ENCODE measurements at places on chromosomes 13 and 19.
A peak's percentile ranks its signal among the peaks of the same experiment; 100 is the strongest.

DNA sequence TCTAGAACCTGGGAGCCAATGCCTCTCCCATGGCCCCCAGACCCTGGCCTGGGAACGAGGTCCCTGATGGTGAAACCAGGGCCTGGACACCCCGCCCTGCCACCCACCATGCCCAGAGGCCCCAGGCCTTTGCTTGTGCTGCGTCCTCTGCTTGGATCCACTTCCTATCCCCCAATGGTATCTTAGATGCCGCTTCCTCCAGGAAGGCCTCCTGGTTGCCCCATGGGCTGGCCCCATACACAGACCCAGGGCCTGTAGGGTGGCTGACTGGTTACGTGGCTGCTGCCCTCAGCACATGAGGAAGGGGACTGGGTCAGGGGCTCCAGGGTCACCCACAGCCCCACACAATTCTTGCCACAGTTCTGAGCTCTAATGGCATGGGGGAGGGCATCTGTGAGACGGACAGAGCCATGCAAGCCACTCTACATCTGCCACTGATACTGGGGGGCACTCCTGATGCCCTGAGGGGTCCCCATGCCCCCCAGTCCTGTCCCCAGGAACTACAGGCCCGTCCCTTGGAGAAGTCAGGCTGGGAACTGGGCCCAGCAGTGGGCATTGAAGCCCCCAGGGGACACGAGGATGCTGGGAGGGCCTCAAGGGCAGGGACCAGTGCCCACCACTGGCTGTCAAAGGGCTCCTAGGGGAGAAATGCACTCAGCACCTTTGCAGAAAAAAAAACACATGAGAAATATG is 5.0 kb downstream of the RPL36 start:
- DNase-seq: no peak

GRCh38 chr13:72004246-72004645 is 137.2 kb upstream of the DACH1 start:
- DNase-seq: peak; percentile 4

DNA sequence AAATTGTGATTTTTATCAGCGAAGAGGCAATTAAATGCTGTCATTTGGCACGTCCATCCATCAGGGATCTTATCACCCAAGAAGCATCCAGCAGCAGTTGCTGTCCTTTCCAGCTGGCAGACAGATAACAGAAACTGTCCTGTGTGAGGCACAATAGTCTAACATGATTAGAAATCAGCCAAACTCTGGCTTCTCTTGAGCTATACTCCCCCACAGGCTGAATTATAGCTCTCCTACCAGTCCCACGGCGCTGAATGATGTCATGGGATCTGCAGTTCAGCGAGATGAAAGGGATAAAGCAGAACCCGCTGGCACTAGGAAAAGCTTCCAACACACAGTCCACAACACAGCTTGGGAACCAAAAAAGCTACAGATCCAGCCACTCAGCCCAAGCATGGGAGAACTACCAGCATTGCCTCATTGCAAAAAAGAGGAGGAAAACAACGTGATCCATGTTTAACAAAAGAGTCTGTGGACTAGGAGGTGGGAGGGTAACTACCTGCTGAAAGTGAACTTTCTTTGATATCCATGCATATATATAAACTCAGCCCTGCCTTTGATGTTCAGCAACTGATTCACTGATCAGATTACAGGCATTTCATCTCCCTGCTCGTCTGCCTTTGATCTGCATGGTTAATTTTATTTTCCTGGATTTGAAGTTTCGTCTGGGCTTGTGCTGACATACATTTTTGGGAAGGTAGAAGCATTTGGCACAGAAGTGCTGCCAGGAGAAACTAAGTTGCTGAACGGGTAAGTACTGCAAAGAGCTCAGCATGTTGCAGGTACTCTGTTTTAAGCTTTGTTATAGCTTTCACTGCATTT is at the start of gene TNFRSF19:
TNFRSF19 (plus strand) TSS at position 314 of the 822 bp plus-strand sequence. CDS start 19,772 bp downstream, outside the sequence.
- peak; percentile 92 for DNase-seq

GRCh38 chr19:31534786-31535657 is 185.8 kb upstream of the TSHZ3 start:
- no peak for DNase-seq

GRCh38 chr13:43666403-43666802 is 120.4 kb downstream of the ENOX1 start:
- no peak for DNase-seq

DNA sequence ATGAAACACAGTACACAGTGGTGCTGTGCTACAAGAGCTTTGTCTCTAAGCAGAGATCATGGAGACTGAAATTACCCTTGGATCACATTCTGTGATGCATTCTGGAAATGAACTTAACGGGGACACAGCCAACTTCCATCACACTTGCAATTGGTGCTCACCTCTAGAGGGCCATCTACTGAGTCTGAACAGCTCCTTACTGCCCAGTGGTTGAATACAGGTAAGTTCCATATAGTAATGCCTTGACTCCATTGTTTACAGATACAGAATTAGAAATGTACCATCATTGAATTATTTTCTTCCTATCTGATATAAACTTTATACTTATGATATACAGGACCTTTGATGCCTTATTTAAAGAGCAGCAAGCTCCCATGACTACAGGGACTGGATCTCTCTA is 686.4 kb downstream of the PCDH9 start:
- DNase-seq: no peak

- DNase-seq: peak; percentile 84
Observed at GRCh38 chr19:11496391-11497163, 9.1 kb downstream of the ZNF653 start.

DNA sequence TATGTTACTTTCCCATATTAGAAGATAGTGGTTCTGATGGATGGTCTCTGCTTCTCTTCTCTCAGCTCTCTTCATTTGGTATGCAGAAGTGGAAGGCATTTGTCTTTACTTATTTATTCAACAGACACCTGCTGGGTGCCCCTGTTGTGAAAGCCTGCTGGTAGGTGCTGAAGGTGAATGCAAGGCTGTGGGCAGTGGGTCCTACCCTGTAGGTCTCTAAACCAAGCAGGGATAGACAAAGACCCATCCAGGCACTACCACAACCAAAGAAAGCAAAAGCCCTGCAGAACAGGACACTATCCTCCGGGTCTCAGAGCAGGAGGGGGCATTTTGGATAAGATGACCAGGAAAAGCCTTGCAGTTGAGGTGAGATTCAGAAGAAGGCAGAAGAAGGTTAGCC is 106.1 kb downstream of the STARD13 start:
- DNase-seq: no peak

DNA sequence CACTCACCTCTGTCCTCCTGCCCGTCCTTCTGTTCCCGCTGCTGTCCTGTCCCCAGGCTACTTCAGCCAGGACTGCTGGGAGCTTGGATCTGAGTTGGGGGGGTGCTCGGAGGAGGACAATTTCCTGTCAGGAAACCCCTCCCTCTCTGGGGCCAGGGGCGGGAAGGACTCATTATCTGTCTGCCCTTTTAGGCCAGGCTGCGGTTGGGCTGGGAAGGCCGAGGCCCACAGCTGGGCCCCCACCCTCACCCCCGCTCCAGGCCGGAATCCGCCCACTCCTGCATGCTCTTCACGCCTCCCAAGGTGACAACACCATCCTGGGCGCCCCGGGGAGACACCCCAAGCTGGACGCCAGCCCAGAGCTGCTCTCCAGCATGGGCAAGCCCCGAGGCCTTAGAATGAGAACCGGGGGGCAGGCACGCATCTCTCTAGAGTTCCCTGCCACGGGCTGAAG is at the start of gene EXOC3L2:
EXOC3L2 (minus strand) TSS at position 74 of the 454 bp plus-strand sequence. CDS start 6,362 bp downstream, outside the sequence.
- DNase-seq: no peak

GRCh38 chr13:26899202-26899601 is 138.6 kb upstream of the GPR12 start:
- no peak for DNase-seq

DNA sequence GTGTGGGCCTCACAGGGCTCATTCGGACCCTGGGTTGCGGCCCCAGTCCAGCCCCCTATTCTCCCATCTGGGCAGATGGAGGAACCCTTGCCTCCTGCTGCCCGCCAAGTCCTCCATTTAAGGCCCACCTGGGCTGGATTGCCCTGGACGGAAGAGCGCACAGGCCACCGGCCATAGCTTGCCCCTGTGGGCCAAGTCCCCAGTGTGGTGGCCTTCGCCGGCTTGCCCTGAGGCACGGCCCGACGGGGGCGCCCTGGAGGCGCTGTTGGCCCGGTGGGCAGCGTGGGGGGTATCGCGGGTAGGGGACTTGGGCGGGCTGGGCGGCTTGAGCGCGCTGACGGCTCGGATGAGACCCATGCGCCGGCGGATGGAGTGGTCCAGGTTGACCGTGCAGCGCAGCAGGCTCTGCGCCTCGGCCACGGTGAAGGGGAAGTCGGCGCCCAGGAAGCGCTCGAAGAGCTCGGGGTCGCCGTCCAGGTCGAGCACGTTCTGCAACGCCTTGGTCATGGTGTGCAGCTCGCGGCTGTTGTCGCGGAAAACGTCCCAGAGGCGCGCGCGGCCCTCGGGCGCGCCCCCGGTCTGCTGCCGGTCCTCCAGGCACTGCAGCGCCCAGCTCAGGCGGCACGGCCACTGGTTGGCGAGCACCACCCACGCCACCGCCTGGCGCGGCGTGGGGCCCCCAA is 8.8 kb downstream of the NKPD1 start:
- no peak for DNase-seq

DNA sequence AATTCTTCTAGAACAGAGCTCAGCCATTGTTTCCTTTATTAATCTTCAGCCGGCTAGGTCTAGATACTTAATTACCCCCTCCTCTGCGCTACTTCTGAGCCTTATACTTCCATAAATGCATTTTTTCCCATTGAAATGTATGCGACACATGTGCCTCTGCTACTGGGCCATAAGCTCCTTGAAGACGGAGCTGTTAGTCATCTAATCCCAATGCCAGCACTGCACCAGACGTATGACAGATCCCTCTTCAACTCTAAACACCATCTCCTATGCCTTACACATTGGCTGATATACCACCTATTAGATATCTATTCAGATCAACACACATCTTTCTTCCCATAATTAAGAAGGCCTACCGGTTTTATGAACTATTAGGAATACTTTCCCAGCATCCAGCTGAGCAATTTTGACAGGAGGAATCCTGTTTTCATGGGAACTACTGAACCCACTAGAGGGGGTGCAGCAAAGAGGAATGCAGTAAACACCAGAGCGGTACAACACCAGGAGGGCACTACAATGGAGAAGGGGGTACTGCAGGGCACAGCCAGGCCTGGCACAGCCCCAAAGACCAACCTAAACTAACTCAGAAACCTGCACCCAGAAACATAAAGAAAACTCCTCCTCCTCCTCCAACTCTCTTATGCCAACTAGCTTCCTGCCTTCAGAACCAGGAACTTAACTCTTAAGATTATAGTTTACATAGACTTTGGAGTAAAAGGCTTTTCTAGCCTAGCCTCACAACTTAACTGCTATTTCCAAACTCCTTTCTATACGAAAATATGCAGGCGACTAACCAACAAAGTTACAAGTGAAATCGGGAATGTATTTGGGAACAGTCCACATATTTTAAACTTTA is 18.7 kb downstream of the STK24 start:
- peak; percentile 53 for DNase-seq

- no peak for DNase-seq
Observed at GRCh38 chr13:111508902-111509509, 188.6 kb downstream of the TEX29 start.

- DNase-seq: peak; percentile 90
Observed at GRCh38 chr19:48970923-48971395, 5.8 kb downstream of the FTL start.

DNA sequence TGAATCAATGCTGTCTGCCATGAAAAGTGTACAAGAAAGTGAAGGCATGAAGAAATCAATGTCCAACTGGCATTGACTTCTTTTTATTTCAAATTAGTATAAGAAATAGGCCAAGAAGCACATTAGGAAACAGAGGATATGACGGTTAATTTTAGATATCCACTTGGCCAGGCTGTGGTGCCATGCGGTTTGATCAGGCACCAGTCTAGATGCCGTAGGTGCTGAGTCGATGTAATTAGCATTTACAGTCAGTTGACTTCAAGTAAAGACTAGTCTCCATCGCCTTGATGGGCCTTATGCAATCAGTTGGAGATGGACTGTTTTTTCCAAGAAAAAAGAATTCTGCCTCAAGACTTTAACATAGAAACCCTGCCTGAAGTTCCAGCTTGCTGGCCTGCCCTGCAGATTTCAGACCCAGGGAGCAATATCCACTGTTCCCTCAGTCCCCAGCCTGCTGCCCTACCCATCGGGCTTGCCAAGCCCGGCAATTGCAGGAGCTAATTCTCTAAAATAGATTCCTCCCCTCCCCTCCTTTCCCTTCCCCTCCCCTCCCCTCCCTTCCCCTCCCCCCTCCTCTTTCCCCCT is 120.5 kb upstream of the PEG3 start:
- no peak for DNase-seq

- DNase-seq: no peak
Observed at GRCh38 chr19:45462174-45462573, 5.6 kb upstream of the FOSB start.

DNA sequence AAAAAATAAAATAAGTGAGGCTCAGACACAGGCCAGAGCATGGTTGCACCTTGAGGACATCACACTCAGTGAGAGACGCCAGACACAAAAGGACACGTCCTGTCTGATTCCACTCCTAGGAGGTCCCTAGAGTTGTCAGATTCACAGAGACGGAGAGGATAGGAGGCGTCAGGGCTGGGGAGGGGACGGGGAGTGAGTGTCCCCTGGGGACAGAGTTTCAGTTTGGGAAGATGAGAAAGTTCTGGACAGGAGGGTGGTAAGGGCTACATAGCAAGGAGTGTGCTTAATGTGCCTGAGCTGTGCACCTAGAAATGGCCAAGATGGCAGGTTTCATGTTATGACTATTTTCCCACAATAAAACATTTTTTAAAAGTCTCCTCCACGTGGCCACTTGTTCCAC is 2.2 kb upstream of the GRIN3B start:
- DNase-seq: no peak

DNA sequence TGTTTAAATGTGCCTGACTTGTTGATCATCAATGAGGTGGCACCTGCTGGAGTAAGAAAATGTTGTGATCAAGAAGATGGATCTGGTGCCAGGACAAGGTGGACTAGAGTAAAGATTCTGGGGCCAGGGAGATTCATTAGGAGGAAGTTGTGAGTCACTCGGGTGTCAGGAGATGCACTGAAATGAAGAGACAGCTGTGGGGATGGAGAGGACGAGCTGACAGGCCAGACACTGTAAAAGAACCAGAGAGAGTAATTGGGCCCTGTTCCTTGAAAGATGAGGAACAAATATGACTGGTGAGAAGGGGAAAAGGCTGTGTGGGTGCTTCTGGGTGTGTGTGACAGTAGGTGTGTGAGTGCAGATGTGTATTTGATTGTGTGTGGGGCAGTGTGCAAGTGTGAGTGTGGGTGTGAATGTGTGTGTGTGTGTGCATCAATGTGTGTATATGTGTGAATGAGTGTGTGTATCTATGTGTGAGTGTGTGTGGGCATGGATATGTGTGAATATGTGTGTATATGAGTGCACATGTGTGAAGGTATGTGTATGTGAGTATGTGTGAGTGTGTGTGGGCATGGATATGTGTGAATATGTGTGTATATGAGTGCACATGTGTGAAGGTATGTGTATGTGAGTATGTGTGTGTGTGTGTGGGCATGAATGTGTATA is 260.5 kb downstream of the RFC3 start:
- DNase-seq: no peak

- DNase-seq: peak; percentile 26
Observed at GRCh38 chr13:70723732-70724131, 615.5 kb upstream of the KLHL1 start.

All from astrocyte of the hippocampus (primary cell).